NAMALWA (cell line): ENCODE measurements at places on chromosomes 2 and 18.

DNA sequence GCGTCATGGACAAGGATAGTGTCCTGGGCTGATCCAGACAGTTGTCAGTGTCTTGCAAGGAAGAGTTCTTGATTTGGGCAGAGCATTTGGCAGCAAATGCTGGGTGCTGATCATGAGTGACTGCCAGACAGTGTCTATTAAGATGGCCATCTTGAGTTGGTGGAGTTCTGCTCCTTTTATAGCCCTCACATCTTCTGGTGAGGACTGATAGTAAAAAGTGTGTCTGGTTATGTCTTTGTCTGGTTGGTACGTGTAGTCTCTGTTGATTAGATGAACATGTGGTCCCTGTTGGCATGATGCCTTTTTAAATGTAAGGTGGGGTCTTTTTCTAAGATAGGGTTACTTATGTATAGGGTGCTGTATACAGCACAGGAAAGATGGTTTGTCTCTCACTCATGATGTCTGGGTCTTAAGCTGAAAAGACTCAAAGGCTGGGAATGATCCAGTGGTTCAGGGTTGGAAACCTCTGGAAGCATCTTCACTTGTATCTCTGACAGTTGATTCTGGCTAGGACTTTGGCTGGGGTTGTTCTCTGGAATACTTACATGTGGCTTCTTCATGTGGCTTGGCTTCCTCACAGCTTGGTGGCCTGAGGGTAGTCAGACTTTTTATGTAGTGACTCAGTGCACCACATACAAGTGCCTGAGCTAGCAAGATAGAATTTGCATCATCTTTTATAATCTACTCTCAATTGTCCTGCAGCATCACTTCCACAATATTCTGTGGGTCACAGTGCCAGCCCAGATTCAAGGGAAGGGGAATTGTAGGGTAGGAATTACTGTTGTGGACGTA lies 11.8 kb downstream of the MTX2 start:
- no peak for DNase-seq

DNA sequence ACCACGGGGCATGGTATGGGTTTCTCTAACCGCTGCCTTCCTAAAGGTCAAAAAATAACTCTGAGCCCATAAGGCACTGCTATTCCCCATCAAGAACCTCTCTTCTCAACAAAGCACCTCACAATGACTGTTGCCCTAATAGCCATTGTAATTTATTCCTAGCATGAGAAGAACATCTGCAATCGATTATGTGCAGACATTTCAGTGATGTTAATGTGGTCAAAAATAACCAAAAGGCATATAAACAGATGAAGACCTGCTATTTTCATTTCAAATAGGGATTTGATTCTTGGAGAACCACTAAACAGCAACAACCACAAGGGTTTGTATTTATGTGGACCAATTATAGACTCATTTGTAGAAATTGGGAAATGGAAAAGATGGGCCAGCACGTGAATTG lies 356.6 kb downstream of the FBXO15 start:
- no peak for DNase-seq

DNA sequence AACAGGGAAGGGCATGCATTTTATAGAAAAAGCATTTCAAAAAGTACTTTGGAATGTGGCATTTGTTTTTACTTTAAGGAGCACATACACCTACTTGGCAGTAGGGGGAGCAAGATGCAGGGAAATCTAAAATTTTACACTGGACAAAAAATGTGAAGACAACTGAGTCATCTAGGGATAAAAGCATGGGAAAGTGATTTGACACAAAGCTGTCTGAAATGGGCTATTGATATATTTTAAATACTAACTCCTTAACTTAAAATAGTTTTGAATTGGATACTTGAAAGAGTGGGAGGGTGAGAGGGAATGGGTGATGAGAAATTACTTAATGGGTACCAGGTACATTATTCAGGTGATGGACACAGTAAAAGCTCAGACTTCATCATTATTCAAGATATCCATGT lies 15.8 kb downstream of the TMEM200C start:
- DNase-seq = peak; percentile 30

- DNase-seq = no peak
Observed at GRCh38 chr18:63836456-63836855, 51.0 kb upstream of the SERPINB2 start.

DNA sequence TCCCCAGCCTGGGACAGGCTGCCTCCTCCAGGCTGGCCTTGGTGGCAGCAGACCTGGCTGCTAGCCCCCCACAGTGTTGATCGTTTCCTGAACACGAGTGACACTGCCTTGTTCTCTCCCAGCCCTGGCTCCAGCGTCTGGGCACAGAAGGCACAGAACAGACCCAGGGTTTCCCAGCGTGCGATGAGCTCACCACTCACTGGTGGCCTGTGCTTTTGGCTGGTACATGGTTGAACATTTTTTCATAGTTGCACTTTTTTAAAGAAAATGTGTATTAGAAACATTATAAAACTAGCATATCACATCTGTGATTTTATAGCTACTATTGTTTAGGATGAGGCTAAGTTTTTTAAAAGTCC lies 40.9 kb downstream of the SCTR start:
- DNase-seq = no peak

- DNase-seq = no peak
Observed at GRCh38 chr2:197239434-197239833, 71.1 kb downstream of the ANKRD44 start.

GRCh38 chr2:211800001-211800400 lies 738.6 kb downstream of the ERBB4 start:
- DNase-seq = no peak

DNA sequence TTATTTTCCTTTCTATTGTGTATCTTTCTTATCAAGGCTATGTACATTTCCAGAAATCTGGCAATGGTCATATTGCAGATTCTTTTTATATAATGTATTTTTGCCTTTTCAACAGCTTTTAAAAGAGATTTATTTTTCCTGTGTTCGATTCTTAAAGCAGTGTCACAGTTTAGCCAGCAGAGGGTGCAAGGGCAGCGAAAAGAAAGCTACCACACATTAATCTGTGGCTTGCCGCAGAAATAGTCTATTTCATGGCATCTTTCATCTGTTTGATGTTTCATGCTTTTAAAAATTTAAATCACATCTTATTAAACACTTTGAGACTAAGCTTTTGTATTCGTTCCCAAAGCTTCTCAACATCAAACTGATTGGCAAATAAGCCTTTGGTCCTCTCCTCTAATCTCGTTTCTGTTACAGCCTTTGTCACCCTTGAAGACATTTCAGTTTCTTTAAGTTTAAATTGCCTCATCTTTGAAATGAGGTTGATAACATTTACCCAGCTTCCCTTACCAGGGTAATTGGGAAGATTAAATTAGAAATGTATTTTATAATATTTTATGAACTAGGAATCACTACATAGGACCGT lies 73.3 kb downstream of the PIK3C3 start:
- peak; percentile 55 for DNase-seq

- DNase-seq = peak; percentile 27
Observed at GRCh38 chr2:207951734-207952470, 73.4 kb downstream of the PLEKHM3 start.

- DNase-seq = no peak
Observed at GRCh38 chr2:105595536-105595935, 149.2 kb upstream of the NCK2 start.

- no peak for DNase-seq
Observed at GRCh38 chr2:159760326-159760725, 37.7 kb downstream of the CD302 start.

GRCh38 chr2:196201229-196202009 lies 30.0 kb upstream of the STK17B start:
- DNase-seq = no peak

- DNase-seq = no peak
Observed at GRCh38 chr2:555164-555922, 121.9 kb downstream of the TMEM18 start.

DNA sequence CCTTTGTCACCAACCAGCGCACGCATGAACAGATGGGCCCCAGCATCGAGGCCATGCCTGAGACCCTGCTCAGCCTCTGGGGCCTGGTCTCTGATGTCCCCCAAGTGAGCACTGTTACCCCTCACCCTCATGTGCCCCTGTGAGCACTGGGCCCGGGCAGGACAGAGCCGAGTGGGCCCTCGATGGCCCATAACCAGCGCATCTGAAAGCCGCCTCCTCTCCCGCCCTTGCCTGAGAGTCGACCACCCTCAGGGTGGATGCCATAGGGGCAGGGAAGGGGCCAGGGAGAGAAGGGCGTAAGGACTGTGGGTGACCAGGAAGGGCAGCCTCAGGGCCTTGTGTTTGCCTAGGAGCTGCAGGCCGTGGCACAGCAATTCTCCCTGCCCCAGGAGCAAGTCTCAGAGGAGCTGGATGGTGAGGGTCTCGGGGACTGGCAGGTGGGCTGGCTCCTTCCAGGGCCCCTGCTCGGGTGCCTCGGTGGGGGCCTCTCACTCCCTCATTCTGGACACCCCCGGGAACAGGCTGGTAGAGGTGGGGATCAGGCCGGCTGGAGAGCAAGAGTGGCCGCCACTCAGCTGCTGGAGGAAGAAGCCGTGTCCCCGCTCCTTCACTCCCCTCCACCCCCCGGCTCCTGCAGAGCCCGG lies 2.1 kb downstream of the PROM2 start:
- no peak for DNase-seq

- DNase-seq = peak; percentile 36
Observed at GRCh38 chr2:45438872-45439665, 172.0 kb downstream of the SRBD1 start.

GRCh38 chr18:25230658-25231326 lies 121.2 kb downstream of the ZNF521 start:
- no peak for DNase-seq

GRCh38 chr2:188494906-188495305 lies 203.2 kb downstream of the GULP1 start:
- no peak for DNase-seq

GRCh38 chr18:66548747-66549146 lies 55.1 kb downstream of the CDH19 start:
- DNase-seq = peak; percentile 73

GRCh38 chr2:62814123-62814522 lies 108.6 kb downstream of the EHBP1 start:
- DNase-seq = no peak

GRCh38 chr2:82498777-82499443 lies 1960.2 kb downstream of the SUCLG1 start:
- no peak for DNase-seq

DNA sequence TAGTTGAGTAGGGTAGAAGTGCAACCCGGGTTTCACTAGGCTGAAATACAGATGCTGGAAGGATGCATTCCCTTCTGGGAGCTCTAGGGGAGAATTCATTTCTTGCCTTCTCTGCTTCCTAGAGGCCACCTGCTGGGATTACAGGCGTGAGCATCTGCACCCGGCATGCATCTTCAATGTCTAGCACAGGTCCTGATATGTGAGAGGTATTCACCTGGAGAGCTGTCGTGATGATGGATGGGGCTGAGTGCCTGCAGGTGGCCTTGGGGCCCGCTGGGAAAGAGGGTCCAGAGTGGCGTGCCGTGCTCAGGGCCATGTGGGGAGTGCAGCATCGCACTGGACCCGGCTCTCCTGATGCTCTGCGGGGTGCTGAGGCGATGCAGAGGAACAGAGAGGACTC lies 6.6 kb upstream of the NTSR2 start:
- no peak for DNase-seq

DNA sequence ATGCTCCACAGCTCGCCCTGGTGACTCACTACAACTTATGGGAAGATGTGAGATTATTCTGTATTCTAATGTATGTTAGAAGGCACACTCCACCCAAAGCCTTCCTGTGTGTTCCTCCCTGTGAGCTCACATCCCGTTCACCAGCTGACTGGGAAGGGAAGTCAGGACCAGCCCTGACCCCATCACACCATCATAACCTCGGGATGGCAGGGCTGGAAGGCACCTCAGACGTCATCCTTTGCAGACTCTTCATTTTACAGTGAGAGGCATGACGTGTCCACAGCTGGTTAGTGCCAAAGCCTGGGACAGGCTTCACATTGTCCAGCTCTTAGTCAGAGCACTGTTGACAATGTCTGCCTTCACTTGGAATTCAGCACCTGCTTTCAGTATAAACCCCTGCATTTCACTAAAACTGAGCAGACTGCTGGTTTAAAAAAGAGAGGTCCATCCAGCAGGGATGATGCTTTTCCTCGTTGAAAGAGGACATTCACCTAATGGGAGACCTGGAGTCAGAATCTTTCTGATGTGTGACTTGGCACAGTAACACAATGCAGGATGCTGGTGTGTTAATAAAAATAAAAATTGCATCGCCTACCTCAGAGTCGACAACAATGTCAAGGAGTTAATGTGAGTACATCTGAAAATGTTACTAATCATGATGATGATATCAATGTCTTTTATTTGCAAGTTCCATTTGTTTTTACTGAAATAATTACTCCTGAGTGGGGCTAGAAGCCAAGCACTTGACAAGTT lies 418.0 kb upstream of the TNP1 start:
- DNase-seq = no peak

DNA sequence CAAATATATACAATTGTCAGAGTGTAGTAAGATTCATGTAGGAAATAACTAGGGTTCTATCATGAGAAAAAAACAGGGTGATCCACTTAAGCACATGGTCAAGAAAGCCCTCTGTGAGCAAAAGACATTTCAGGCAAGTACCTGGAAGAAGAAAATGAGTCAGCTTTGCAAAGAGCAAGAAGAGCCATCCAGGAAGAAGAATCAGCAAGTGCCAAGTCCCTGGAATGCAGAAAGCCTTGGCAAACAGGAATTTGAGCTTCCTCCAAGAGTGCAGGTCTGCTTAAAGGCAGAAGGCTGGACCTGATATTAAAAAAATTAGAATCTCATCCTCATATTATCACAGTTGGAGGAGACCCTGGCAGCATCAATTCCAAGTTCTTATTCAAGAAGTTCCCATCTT lies 188.5 kb upstream of the CELF4 start:
- DNase-seq = no peak

GRCh38 chr2:180644709-180645108 lies 335.7 kb upstream of the UBE2E3 start:
- no peak for DNase-seq

- DNase-seq = no peak
Observed at GRCh38 chr2:114962532-114962931, 520.1 kb downstream of the DPP10 start.

DNA sequence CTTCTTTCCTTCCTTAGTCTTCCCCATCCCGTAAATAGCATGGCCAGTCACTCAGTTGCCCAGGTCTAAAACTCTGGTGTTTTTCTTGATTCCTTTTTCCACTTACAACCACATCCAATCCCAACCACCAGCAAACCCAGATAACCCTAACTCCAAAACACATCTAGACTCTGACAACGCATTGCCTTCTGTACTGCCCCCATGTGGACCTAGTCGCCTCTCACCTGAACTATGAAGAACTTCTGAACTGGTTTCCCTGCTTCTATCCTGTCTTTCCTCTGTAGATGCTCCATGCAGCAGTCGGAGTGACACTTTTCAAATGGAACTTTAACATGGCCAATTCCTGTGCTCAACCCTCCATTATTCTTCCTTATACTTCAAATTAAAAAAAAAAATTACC lies 26.5 kb downstream of the ST6GAL2 start:
- DNase-seq = no peak

DNA sequence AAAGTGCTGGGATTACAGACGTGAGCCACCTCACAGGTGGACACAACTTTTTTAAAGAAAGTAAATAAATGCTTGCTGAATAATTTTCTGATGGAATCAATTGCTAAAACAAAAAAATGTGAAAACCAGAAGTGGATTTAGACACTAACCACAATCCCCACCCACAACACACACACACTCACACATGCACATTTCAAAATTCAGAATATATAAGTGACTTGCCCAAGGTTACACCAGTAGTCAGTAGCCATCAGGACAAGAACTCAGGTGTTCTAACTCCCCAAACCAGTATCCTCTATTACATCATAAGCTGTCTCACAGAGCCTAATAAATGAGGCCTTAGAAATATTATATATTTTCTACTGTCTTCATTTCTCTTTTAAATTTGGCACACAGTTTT lies 1923.6 kb upstream of the PIK3C3 start:
- no peak for DNase-seq

- no peak for DNase-seq
Observed at GRCh38 chr2:67954093-67954748, 108.6 kb downstream of the C1D start.

- no peak for DNase-seq
Observed at GRCh38 chr18:57343833-57344232, 8.5 kb upstream of the ST8SIA3 start.
